HepG2 (cell line): ENCODE measurements at places on chromosomes 12 and 14. TPM values are rescaled to one million over a fixed set of nuclear protein-coding genes. Genes with fewer than 3 reads are reported as not detected.
A peak's percentile ranks its signal among the peaks of the same experiment; 100 is the strongest.

The CCNB1IP1 gene
- total RNA-seq: 98.3 and 110 TPM in 2 replicates

The KDM5A gene
- 29.2 and 40.5 TPM in 2 replicates for total RNA-seq

The PPFIBP1 gene
- total RNA-seq: 21.8 and 32.0 TPM in 2 replicates

The NELL2 gene
- 0.11 TPM in 1 of 2 replicates, not detected in the other for total RNA-seq

The MYH7 gene
- total RNA-seq: 0.04 TPM in 1 of 2 replicates, not detected in the other

The SLC25A47 gene
- 0.87 and 1.0 TPM in 2 replicates for total RNA-seq

The RPGRIP1 gene
- 0.10 and 0.13 TPM in 2 replicates for total RNA-seq

The KERA gene
- not detected in 2 replicates for total RNA-seq

The CPNE6 gene
- total RNA-seq: not detected in 2 replicates

The ASIC1 gene
- total RNA-seq: 0.24 and 0.44 TPM in 2 replicates

GRCh38 chr12:67952787-67953186, 36.5 kb upstream of the IFNG-AS1 start:
- no peak for DNase-seq

DNA sequence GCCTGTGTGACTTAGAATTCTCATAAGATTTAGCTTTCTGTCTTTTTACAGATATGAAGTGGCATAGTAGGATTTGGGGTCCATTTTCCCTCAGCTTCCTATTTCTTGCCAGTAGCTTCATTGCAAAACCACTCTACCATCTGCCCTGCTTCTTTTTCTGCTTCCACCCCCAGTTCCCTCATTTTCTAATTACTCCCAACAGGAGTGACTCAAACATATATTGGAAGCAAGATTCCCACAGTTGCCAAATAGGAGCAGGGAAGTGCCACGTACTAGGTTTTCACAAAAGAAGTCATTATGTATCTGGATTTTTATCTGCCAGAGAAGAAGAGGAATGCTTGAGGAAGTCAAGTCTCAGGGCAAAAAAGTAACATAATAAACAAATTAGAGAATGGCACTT, 64.1 kb downstream of the ANO4 start:
- DNase-seq: no peak

GRCh38 chr12:31868965-31869364, 90.2 kb upstream of the RESF1 start:
- DNase-seq: no peak

DNA sequence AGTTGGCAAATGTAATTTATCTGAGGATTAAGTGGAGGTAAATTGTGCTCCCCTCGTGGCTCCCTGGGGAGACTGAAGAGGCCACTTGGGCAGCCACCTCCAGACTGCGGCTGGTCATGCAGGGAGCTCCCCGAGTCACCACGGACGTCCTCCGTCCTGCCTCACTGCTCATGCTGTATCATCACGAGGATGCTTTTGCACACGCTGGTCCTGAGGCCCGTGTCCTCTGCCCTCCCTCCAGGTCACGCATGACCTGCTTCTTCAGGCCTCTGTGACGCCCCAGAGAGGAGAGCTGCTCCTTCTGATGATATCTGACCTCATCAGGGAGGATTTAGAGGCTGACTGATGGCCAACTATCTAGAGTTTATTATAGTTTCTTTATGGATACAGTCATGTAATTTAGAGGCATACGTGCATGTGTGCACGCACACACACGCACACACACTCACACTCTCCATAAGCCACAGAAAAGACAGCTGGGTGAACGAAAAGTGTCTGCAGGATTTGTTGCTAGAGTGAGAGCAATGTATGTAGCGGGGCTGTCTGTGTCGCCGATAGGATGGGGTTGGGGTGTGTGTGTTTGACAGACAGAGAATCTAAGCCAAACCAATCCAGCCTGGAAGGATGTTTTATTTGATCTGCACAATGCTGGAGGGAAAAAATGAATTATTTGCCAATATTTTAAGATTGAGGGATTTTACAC, 160.0 kb downstream of the ADGRD1 start:
- DNase-seq: no peak

DNA sequence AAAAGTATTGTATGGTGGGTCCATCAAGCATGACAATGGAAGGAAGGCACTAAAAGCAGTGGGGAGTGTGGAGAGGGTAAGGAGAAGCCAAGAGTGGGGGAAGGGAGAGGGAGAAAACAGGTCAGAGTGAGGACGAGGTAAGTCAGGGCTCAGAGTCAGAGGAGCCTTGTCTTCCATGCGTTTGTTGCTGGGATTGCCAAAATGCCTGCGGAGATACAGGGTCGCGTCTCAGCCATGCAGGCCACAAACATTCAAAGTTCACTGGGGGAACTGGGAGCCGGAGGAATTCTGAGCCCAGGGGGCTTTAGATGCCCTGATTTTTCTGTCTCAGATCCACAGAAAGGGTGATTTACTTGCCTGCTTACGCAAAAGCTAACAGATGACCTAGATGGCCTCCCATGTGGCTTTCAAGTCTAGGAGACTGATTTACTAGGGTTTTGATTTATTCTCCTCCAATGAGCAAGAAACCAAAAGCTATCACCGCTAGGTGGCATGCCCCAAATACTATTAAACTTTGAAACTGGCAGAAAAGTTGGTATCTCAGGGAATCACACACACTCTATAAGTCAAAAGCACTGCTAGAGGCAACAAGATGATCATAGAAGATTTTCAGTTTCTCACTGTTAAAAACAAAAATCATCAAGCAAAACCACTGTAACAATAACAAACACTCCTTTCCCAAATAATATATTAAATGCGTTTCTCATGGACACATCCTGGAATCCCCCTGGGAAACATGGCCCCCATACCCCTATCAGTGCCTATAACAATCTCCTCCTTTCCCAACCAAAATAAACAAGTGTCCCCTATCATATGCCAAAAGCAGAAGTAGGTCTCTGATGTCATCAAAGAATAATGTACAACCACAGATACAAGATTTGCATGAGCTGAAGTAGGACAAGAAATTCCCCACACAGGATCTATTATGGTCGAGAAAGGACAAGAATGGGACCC, 26.6 kb upstream of the MDM1 start:
- peak; percentile 57 for DNase-seq

DNA sequence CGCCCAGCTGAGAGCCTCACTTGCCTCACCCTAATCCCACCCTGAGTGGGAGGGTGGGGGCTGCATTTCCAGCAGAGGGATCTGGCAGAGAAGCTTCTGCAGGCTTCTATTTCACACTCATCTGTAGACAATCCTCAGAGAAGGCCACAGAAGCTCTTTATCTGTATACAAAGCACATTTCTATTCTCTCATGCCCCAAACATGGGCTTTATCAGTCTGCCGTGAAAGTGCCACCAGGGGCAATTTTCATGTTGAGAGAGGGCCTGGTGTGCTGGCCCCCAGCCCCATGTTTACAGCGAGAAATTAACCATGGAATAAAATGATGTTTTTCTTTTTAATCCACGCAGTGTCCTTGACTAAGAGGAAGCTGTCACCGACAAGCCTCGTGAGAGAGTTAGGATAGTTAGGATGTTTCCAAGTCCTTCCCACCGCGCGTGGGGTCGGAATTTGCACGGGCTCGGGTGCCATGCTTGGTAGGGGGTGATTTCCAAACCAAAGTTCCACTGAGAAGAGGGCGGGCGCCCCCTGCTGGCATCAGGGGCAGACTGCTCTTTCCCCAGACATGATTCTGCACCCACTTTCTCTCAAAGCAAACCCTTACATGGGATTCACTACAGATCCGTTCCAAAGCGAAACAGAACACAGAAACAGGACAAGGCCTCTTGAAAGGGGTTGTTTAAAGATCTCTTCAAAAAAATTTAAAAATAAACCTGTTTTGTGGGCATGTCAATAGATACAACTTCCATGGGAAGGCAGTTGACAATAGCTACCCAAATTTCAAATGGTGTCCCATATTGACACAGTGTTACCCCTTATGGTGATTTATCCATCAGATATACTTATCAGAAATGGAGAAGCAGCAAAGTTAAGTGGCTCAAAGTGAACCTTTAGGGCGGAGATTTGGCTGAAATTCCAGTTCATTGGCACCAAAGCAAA, 19.4 kb downstream of the BDKRB1 start:
- DNase-seq: peak; percentile 44

- no peak for DNase-seq
Observed at GRCh38 chr12:1590221-1590979, 4.0 kb downstream of the FBXL14 start.

- no peak for DNase-seq
Observed at GRCh38 chr12:33587784-33588712, 148.4 kb upstream of the SYT10 start.

DNA sequence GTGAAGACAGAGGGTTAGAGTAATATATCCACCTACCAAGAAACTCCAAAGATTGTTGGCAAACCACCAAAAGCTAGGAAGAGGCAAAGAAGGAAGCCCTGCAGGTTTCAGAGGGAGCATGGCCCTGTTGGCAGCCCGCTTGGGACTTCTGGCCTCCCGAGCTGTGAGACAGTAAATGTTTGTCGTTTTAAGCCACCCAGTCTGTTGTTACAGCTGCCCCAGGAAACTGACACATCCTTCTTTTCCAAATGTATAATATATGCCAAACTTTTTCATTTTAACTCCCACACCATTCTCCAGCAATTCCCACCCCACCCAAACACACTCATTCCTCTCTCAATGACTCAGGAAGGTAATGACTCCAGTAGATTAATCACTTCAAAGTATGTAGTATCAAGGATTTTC, 74.0 kb downstream of the RPS29 start:
- DNase-seq: no peak

- peak; percentile 8 for DNase-seq
Observed at GRCh38 chr14:42023452-42023851, 416.8 kb downstream of the LRFN5 start.
